ENCODE measurements at places on chromosomes 12 and 14.
A peak's percentile ranks its signal among the peaks of the same experiment; 100 is the strongest.

- DNase-seq: no peak
Observed at GRCh38 chr12:123363740-123364531, 711 bp downstream of the SBNO1 start.

DNA sequence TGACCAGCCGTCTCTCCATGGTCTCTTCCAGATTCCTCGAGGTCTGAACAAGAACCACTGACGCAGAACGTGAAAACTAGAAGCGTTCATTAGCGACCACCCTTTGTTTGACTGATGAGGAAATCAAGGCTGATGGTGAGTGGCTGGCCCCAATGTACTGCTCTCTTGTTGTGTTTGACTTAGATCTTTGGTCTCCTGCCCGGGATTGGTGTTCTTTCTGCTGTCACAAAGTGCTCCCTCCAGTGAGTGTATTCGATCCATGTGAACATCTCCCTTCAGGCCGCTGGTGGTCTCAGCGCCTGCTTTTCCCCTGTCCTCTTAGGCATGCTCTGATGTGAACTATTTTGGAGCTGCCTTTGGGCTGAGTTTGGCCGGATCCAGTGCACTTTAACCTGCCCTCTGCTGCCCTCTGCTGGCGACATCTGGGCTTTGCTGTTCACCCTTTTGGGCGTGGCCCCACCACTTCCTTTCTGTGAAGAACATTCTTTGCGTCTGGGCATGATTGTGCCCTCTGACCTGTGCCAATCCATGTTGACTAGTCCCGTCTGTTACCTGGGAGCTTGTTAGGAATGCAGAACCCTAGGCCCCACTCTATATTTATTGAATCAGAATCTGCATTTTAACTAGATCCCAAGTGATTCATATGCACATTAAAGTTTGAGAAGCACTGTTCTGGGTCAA lies 279.1 kb downstream of the TTC6 start:
- peak; percentile 75 for DNase-seq

DNA sequence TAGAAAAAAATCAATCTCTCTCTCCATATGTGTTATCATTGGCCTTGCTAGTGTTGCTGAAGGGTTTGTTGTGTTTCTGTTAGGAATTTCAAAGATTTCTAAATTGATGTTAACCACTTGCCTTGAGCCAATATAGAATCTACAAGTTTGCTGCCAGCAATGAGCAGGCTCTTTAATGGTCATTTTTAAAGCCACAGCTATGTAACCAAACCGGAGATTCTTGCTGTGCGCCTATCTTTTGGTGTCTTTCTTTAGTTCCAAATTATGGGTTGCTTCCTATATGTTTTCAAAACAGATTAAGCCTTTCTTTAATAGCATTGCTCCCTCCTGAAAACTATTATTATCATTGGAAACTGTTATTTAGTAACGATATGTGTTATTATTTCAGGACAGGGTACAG lies 545.7 kb downstream of the DIO2 start:
- DNase-seq: no peak

GRCh38 chr14:58104808-58105207 lies 47.2 kb downstream of the ARMH4 start:
- DNase-seq: no peak

GRCh38 chr12:4178424-4179170 lies 95.0 kb upstream of the CCND2 start:
- no peak for DNase-seq

- no peak for DNase-seq
Observed at GRCh38 chr12:54300732-54301427, at the start of gene NFE2. TSS of gene NFE2 (minus strand) at chr12:54301015. CDS start at chr12:54295248, 5,767 bp downstream.

- DNase-seq: no peak
Observed at GRCh38 chr12:54704202-54704601, 56.0 kb upstream of the DCD start.

DNA sequence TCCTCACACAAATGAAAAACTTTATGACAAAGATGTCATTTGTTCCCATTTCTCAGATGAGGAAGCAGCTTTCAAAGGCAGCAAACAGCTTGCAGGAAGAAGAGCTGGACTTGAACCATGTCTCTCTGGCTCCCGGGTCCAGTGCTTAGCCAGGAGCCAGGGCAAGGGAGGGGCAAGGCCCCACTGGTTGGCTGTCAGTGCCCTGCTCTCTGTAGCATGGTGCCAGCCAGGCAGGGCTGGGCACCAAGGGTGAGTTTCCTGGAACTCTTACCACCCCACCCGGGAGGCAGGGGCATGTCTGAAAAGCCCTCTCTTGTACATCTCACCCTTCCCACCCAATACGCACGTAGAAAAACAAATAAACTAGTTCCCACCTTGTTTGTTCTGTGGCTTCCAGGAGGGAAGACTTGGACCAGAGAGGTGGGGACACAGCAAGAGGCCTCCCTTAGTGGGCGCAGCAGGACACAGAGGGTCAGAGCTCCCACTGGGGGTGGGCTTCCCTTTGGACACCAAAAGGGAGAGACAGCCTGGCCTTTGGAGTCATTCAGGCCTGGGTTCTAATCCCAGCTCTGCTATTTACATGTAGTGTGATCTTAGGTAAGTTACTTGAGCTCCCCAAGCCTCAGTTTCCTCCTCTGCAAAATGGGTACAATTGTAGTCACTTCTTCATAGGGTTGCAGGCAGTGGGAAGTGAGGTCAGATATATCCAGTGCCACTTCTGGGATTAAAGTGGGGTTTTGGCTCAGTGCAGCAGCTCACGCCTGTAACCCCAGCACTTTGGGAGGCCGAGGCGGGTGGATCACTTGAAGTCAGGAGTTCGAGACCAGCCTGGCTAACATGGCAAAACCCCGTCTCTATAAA lies 17.2 kb downstream of the TRPV4 start:
- no peak for DNase-seq

DNA sequence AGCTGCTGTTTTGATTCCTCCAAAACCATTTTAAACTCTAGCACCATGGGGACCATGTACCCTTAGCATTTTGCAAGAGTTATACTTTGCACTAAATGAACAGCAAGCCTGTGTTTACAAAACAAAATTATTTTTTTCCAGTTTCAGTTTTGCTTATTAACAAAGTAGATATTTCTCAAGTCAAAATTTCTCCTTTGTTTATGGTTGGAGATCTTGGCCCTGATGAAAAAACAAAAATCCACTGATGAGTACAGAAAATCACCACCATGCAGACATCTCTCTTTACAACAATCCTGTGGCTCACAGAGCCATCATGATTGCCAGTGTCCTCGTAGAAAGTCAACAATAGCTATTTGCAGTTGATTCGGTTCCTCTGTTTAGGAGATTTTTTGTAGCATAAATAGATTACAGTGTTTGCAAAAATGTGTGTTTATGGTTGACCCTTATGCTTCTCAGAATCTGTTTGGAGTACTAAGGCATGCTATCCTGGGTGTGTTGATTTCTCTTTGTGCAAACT lies 201.1 kb upstream of the NUDT4 start:
- no peak for DNase-seq

- no peak for DNase-seq
Observed at GRCh38 chr14:102159841-102160240, 20.1 kb downstream of the WDR20 start.

DNA sequence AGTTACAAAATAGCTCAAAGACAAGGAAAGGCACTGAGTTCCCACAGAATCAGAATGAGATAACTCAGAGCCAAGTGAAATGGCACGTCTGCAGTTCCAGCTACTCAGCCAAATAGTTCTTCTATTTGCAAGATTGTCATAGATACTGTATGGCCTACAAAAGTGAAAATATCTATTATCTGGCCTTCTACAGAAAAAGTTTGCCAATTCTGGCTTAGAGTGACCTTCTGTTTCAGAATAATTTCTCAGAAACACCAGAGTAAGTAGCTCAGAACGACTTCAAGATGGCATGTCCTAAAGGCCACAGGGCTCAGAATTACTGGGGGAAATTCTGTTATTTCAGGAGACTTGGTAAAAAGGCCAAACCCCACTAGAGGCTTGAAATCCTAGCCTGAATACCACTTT lies 10.7 kb upstream of the RTRAF start:
- DNase-seq: no peak

DNA sequence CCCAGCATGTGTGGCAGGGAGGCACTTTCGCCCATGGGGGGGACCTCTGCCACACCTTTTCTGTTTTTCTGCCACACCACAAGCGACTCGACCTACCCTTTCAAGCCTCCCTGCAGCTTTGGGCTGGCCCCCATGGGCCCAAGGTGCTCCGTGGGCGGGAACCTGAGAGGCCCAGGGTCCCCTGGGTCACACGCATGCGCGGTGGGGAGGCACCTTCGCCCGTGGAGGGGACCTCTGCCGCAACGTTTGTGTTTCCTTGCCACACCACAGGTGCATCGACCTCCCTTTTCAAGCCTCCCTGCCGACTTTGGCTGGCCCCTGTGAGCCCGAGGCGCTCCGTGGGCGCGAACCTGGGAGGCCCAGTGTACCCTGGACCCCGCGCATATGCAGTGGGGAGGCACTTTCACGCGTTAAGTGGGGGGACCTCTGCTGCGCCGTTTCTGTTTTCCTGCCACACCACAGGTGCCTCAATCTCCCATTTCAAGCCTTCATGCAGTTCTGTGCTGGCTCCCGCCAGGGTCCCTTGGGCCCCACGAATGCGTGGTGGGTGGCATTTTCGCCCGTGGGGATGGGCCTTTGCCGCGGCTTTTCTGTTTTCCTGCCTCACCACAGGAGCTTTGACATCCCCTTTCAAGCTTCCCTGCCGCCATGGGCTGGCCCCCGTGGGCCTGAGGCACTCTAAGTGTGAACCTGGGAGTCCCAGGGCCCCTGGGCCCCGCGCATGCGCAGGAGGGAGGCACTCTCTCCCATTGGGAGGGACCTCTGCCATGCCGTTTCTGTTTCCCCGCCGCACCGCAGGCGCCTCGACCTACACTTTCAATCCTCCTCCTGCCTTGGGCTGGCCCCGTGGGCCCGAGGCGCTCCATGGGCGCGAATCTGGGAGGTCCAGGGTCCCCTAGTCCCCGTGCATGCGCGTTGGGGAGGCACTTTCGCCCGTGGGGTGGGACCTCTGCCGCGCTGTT lies 332.2 kb downstream of the ALG10 start:
- DNase-seq: no peak

- DNase-seq: no peak
Observed at GRCh38 chr14:100641274-100641860, 54.1 kb upstream of the BEGAIN start.

DNA sequence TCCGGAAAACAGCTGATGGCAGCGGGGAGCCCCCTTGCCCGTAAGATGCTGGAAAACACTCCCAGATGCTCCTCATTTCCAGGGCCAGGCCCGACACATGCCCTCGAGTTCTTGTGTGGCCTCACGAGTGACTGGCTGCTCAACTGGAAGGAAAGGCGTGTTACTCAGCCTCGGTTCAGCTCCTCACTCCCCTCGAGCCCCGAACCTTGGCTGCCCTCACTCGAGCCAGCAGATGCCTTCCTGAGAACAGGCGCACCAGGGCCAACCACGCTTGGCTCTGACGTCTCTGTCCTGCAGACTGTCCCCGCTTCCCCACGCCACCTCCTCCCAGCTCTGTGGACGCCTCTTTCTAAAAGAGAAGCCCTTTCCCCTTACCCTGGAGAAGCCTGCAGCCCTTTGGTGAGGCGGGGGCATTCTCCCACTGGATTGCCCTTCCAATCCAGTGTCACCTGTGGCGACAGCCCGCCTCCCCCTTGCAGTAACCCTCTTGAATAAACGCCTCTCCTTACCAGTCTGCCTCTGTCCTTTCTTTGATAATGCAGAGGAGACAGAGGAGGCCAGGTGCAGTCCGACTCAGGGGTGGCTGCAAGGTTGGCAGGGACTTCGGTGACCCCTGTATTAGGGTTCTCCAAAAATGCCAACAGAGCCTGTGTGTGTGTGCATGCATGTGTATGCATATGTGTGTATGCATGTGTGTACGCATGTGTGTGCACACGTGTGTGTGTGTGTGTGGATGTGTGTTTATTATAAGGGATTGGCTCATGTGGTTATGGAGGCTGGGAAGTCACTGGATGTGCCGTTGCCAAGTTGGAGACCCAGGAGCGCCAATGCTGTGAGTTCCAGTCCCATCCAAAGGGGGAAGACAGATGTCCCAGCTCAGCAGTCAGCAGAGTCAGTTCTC lies 166.3 kb downstream of the KIF26A start:
- no peak for DNase-seq

GRCh38 chr12:11661491-11662089 lies 12.1 kb downstream of the ETV6 start:
- no peak for DNase-seq

- no peak for DNase-seq
Observed at GRCh38 chr12:93292731-93293566, 84.8 kb upstream of the NUDT4 start.

- no peak for DNase-seq
Observed at GRCh38 chr12:62736596-62736995, 198.4 kb downstream of the PPM1H start.

DNA sequence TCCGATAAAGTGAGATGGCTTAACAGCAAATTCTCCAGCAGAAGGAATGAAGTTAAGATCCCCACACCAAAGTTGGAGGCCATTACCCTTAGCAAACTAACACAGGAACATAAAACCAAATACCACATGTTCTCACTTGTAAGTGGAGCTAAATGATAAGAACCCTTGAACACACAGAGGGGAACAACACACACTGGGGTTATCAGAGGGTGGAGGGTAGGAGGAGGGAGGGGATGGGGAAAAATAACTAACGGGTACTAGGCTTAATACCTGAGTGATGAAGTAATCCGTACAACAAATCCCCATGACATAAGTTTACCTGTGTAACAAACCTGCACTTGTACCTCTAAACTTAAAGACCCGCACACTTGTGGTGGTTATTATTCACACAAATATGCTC lies 240.4 kb upstream of the NAV3 start:
- no peak for DNase-seq

- no peak for DNase-seq
Observed at GRCh38 chr12:19771858-19772257, 332.6 kb downstream of the AEBP2 start.

- DNase-seq: no peak
Observed at GRCh38 chr12:53603196-53603595, 23.0 kb downstream of the ATF7 start.

GRCh38 chr14:94123868-94124267 lies 5.5 kb downstream of the IFI27L2 start:
- DNase-seq: no peak

DNA sequence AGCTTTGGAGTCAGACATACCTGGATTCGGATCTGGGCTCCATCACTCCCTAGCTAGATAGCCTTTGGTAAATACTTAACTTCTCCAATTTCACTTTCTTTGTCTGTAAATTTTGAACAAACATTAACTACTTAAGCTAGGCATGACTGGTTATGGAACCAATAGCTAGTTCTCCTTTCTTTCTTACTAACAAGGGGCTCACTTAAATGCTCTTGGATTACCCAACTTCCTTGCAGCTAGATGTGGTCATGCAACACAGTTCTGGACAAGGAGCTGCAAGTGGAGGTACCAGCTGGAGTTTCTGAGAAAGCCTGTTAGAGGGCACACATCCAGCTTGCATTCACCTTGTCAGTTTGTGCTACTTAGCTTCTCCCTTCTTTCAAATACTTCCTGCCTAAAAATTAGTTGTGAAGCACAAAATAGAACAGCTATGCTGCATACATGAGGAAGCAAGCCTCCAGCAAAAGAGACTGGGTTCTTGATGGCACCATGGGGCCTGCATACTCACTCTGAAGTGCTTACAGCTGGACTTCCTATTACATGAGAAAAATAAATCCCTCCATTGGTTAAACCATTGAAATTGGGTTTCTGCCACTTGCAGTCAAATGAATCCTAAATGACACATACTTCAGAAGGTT lies 210.1 kb upstream of the EEA1 start:
- DNase-seq: no peak

Measured in stimulated activated CD4-positive, alpha-beta T cell treated with anti-CD3 and anti-CD28 coated beads, Interleukin-12 subunit alpha, Interleukin-12 subunit beta, amount 100 ng/mL, for 48 hours (primary cell).